ENCODE measurements at places on chromosomes 16 and 17.

DNA sequence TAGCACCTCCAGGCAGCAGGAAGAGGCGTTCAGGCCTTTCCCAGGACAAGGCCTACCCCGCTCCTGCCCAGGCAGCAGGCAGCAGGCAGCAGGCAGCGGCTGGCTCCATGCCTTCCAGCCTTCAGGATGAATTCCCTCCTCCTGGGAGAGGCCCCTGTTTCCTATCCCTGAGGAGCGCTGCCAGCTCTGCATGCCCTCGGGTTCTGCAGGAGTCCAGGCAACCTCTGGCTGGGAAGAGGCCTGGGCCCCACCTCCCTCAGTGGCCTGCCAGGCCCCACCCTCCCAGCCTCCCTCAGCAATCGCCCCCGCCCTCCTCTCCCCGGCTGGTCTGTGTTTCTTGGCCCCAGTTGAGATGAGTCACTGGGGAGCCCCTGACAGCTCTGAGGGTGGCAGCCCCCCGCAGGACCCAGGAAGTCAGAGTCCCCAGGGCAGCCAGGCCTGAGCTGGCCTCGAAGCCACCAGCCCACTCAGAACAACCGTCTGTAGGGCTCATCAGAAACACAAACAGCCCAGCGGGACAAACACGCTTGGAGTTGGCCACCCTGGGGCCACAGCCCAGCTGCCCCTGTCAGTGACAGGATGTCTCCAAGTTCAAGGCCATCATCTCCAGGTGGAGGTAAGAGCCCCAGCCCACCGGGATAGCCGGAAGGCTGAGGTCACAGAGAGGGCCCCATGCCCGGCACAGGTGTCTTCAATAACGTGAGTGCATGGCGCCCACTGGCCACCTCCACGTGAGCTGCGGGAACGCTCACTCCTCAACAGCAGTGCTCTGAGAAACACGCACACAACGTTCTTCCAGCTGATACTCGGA lies 39.5 kb upstream of the CIBAR2 start:
- DNase-seq, result peak; percentile 74

DNA sequence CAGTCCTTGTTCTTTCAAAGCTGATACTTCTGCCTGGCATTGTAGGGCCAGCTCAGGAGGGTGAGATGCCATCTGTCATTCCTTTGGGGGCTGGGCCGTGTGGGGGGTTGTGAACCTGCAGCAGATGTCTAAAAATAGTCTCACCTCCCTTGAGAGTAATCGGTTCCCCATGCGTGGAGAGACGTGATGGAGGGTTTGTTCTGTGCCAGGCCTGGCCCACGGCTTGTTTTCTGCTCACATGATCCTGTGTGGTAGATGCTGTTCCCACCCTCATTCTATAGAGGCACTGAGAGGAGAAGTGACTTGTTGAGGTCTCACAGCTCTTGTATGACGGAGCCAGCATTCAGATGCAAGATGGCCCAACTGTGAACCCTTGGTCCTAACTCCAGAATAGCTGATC lies 4.6 kb downstream of the IRF8 start:
- DNase-seq, result no peak

GRCh38 chr17:54900457-54901229 lies at the start of gene TOM1L1:
Gene TOM1L1 (plus strand): TSS chr17:54900852. CDS start chr17:54900866, 14 bp downstream.
- peak; percentile 87 for DNase-seq

GRCh38 chr16:9091867-9092281 lies 430 bp downstream of the HAPSTR1 start:
- DNase-seq, result no peak

- DNase-seq, result no peak
Observed at GRCh38 chr17:65482201-65482600, 79.2 kb downstream of the AXIN2 start.

GRCh38 chr17:40915721-40916256 lies 21.7 kb downstream of the KRT23 start:
- no peak for DNase-seq

GRCh38 chr17:888998-889441 lies 90.6 kb downstream of the NXN start:
- peak; percentile 24 for DNase-seq

- no peak for DNase-seq
Observed at GRCh38 chr16:57956270-57956808, 14.6 kb downstream of the CNGB1 start.

- no peak for DNase-seq
Observed at GRCh38 chr17:39636587-39636926, 387 bp upstream of the STARD3 start.

DNA sequence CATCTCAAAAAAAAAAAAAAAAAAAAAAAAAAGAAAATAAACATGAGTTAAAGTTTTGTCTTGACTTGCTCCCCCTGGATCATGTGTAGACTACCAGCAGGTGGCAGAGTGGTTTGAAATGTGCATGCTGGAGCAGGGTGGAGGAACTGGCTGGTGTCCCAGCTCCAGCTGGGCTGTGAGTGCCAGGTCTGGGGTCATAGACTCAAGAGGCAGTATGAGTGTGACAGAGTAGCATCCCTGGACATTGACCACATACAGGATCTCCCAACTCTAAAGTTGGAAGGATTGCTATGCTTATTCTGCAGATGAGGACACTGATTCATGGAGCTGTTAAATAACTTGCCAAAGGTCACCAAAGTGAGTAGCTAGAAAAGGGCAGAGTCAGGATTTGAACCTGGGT lies 198.0 kb upstream of the MPHOSPH6 start:
- peak; percentile 30 for DNase-seq

GRCh38 chr17:27477050-27477888 lies 21.0 kb downstream of the KSR1 start:
- DNase-seq, result no peak

DNA sequence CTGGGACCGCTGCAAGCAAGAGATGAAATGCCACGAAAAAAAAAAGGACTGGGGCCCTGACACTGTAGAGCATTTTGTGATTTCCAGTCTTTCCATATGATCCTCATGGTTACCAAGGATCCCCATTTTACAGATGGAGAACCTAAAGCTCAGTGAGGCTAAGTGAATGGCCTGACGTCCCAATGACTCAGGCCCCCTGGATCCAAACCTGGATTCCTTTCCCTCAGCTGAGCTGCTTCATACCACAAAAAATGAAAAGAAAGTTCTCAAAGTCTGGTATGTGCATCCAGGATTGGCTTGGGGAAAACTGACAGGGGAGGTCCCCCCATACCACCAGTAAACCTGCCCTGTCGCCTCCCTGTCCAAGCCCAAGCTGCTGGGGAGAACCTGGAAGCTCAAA lies 80.5 kb downstream of the TEX14 start:
- no peak for DNase-seq

GRCh38 chr17:34386697-34387550 lies 23.9 kb upstream of the CCL1 start:
- no peak for DNase-seq

- peak; percentile 76 for DNase-seq
Observed at GRCh38 chr16:85083051-85083639, 29.1 kb downstream of the CIBAR2 start.

- DNase-seq, result no peak
Observed at GRCh38 chr16:84579936-84580335, 37.9 kb downstream of the COTL1 start.

DNA sequence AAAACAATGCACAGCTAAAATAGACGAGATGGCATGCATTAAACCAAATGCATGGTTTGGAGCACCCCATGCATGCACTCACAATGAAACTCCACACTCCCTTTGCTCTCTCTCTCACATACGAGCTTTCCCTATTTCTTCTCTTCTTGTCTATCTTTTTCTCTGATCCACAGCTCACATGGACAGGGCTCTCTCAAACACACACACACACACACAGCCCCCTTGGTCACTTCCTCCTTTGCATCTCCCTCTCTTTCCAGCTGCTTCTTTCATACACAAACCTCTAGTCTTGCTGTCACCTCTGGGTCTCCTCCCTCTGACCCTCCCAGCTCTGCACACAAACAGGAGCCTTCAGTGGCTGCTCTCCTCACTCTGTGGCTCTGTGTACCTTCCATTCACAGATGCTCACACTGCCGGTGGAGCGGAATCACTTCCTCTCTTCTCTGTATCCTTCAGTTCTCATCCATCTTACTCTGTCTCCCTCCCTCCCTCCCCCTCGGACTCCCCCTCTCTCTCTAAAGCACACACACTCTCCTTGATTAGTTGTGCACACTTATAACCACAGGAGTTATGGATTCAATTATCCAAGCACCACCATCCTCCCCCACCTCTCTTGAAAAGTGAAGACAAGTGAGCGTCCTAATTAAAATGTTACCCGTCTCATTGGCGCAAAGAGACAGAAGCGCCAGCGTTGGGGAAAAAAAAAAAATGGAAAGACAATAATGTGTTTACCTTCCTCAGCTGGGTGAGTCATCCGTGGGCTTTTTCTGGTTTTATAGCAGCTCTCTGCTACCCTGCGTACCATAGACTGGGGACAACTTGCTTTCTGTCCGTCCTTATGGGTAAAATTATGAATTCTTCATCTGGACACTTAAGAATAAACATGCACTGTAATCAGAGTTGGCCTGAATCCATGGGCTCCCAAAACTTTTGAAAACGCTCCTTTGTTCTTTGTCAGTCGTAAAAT lies 90.8 kb downstream of the SHISA6 start:
- DNase-seq, result no peak

DNA sequence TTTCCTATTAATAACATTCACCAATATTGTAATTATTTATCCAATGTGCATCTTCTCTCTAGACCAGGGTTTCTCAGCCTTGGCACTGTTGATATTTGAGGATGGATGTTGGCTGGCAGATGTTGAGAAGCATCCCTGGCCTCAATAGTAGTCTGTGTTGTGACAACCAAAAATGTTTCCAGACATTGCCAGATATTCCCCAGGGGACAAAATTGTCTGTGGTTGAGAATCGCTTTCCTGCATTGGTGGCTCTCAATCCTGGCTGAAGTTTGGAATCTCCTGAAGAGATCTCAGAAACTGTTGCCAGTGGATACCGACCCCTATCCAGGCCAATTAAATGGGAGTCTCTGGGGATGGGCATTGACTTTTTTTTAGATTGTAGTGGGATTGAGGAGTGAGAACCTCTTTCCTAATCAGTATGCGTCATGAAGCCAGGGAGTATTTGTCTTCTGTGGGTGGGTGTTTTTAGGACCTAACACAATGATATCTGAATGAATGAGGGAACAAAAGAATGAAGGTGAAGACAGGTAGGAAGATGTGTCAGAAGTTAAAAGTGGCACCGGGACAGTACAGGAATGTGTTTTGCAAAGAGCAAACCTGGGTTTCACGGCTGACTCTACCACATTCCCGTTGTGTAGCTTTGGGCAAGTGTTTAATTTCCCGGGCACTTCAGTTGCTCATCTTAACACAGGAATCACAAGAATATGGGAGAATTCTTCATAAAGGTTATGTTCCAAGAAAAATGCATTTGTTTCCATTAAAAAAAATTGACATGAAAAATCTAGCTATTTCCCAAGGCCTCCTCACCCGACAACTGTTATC lies 24.3 kb downstream of the HSD17B2 start:
- no peak for DNase-seq

DNA sequence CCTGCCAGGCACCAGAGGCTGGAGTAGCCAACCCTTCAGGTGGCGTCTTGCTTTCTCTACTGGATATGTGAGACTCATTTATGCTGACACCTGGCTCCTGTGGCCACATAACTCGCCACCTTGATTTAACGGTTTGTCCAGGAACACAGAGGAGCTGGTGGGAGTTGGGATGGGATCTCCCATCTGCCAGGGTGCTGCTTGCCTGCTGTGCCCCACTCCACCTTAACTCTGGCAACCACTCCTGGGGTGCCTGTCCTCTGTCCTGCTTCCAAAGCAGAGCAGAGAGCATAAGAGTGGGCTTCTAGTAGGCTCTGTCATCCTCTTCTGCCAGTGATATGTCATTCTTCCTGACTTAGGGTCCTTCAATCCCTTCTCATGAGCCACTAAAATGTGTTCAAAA lies 63.4 kb upstream of the ZNF423 start:
- DNase-seq, result no peak

- no peak for DNase-seq
Observed at GRCh38 chr17:80743181-80743771, 198.6 kb downstream of the RPTOR start.

DNA sequence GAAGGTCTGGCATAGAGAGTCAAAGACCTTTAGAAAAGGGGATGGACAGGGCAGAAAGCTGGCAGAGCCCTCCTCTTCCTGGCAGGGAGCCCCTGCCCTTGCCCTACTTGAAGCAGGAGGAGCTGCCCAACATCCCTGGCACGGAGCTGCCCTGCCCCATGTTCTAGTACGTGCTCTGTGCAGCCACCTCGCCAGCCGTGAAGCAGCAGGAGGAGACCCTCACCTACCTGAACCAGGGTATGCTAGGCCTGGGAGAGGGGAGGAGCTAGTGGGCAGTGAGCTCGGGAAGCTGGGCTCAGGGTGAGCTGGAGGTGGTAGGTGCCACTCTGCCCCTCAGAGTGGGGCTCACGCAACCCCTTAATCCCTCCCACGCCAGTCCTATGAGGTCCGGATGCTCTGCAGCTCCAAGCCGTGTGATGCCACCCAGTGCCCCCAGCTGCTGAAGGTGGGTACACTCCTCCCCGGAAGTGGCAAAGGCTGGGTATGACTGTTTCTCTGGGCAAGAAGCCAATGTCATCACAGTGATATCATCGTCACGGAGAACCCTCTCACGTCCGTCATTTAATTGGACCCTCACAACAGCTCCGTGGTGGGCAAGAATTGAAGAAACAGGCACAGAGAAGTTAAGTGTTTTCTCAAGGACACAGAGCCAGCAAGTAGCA lies 12.7 kb upstream of the STAC2 start:
- DNase-seq, result no peak

GRCh38 chr17:64084940-64085649 lies 44.8 kb downstream of the ERN1 start:
- no peak for DNase-seq

DNA sequence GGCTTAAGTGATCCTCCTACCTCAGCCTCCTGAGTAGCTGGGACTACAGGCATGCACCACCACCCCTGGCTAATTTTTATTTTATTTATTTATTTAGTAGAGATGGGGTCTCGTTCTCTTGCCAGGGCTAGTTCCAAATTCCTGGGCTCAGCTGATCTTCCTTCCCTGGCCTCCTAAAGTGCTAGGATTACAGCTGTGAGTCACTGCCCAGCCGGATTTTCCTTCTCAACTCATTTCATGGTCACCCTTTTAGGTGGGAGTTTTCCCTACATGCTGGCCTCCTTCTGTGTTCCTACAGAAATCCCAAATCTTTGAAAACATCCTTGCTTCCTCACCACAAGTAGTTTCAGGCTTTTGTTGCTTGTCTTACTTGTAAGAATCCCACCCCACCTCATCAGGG lies 102.1 kb upstream of the SIAH1 start:
- DNase-seq, result no peak

Measured in ELF-1 (cell line).